ENCODE measurements at places on chromosomes 4 and X.

DNA sequence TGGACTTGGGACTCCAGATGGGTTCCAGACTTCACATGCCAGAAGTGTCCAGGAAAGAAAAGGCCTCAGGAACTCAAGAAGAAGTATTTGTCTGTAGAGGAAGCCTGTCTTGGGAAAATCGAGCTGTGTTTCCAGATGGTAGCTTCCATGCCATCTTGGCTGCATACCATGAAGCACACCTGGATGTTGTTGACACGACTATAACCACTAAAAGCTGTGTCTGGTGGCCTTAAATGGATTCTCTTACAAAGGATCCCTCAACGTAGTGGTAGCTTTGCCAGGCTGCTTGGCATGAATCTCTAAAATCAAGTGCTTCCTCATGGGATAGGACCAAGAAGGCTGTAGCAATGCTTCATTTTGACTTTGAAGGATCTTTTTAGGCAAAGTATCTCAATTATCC is 313.4 kb upstream of the BOD1L1 start:
- no peak for DNase-seq

- no peak for DNase-seq
Observed at GRCh38 chrX:43448688-43449087, 207.4 kb upstream of the MAOA start.

- no peak for DNase-seq
Observed at GRCh38 chr4:6699903-6700302, 6.2 kb downstream of the S100P start.

DNA sequence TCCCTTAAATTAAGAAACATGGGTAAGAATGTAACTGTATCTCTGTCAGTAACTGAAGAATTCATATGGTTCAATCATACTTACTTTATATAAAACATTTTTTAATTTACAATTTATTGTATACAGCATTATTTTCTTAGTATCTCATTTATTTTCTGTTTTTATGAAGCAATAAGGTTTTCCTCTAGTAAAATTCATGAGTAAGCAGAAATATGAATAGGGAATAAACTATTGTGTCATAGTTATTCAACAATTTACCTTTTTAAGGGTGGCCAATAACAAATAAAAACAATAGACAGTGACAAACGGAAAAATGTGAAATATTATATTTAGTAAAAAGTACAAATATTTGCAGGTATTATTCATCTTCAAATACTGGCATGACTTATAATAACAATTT is 624.4 kb downstream of the TECRL start:
- no peak for DNase-seq

- DNase-seq: no peak
Observed at GRCh38 chrX:120795301-120795700, 80.4 kb downstream of the CT47B1 start.

Measured in activated CD8-positive, alpha-beta memory T cell treated with anti-CD3 and anti-CD28 coated beads for 4 hours (primary cell).